ENCODE measurements at places on chromosomes 16 and 17.

- DNase-seq: no peak
Measured at GRCh38 chr17:67050066-67050465, 5.7 kb downstream of the CACNG1 start.

DNA sequence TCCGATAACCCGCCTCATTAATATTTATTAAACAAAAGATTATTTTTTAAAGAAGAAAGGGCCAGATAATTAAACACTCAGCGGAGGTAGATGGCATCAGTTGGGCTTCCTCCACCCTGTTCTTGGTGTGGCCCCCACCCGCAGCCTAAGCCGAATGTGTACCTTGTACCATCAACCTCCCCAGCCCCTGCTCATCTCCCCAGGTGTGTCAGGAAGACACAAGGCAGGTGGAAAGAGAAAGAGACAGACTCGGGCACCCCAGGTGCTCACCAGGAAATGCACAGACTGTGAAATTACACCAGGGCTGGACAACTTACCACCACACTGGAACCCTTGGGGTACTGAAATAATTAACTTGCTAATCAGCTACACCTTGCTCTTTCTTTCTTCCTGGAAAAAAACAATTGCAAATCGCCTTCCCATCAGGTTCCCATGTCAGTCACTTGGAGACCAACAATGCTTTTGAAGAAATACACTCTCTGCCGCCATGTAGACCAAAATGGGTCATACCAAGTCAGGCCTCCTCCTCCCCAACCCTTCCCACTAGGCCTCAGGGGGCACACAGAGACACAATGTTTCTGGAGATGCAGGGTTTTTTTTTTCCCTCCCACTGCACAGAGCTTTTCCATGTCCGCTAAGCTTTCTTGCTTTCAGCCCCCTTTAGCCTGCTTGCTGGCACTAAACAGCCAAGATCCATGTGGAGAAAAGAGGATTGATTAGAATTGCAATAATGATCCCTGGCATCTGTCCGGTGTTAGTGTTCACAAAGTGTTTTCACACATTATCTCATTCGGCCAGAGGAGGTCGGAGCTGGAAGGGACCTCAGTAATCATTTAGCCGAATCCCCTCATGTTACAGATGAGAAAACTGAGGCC is 8.6 kb upstream of the LHX1 start:
- no peak for DNase-seq

- no peak for DNase-seq
Measured at GRCh38 chr17:72565758-72566157, 444.9 kb downstream of the SOX9 start.

GRCh38 chr16:79542237-79542774 is 58.2 kb downstream of the MAF start:
- peak; percentile 36 for DNase-seq

DNA sequence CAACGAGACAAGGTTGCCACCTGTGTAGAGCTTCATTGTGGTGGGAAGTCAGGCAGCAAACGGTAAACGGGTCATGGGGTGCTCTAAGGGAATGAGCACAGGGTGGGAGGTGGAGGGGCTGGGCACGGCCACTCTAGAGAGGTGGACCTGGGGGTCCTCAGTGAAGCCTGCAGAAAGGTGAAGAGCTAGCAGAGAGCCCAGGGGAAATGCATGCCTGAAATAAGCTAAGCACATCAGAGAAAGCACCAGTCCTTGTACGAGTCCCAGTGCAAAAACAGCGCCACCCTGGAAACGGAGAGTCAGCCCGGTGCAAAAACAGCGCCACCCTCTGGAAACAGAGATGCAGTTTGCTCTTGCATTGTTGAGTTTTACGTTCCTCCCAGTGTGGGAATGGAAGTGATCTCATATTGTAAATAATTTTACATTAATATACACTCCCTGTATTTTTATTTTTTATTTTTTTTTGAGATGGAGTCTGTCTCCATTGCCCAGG is 65.0 kb downstream of the TBC1D16 start:
- DNase-seq: peak; percentile 90

Data from testis (tissue), 5 donors.